ENCODE measurements at places on chromosomes 7 and 10.
A peak's percentile ranks its signal among the peaks of the same experiment; 100 is the strongest.

DNA sequence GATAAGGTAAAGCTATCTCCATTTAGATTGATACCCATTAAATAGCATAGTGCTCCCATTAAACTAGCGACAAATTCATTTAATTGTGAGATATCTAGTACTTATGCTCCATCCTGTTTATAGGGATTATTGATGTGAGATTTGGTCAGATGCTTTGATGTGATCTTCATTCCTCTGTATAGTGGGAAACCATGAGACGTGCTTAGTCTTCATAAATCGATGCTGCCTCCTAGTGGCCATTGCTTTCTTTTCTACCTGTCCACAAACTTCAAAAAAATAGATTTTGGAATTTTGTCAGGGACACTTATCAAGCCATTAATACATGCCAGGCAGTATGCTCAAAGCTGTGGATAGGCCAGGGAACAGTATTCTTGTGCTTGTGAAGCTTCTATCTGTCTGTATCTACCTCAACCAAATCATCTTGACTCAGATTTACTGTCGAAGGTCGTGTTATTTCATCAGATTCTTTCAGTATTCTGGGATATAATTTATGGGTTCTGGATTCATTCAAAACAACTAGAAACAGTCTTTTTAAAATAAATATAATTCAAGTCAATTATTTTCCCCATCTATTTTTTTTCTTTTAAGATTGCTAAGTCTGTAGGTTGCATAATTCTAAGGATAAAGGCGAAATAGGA lies 12.0 kb downstream of the LSM8 start:
- peak; percentile 84 for DNase-seq

- no peak for DNase-seq
Observed at GRCh38 chr7:73890555-73891147, 29.7 kb downstream of the TMEM270 start.

DNA sequence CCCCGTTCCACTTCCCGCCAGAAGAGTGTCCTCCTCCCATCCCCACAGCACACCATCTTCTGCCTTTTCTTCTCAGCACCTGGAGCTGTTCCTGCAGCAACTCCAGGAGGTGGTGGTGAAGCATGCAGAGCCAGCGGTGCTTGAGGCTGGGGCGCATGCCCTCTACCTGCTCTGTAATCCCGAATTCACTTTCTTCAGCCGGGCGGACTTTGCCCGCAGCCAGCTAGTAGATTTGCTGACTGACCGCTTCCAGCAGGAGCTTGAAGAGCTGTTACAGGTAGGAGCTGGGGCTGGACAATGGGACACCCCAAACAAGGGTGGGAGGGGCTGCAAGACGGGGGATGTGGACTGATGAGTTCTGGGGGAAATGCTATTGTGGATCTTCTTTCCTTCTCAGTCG lies 19.1 kb upstream of the PVRIG start:
- DNase-seq, result no peak

DNA sequence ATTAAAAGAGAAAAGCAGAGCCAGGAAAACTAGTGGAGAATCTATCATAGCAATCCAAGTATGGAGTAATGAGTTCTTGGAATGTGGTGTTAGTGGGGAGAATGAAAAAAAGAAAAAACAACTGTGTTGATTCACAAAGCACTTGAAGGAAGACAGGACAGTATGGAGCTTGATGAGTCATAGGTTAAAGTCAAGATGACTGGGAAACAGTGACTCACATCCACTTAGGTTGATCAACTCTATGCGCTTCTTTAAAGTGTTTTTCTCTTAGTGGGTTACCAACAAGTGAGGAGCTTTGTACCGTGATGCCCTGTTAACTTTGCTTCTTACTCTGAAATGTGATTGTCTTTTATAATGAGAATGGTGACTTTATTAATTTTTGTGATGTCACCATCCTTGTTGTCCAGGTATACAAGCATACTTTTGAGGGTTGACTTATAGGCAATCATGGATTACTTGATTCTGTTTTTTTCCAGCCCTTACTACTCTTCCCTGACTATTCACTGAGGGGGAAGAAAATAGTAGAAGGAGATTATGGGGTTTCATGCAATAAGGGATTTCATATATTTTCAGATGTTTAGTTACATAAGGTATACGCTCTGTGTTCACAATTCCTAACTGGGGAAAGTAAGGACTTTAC lies 32.1 kb upstream of the MDFIC start:
- peak; percentile 13 for DNase-seq

Measured in hematopoietic multipotent progenitor cell treated with erythropoietin and hydrocortisone succinate and interleukin-3 and kit ligand, for 4 days (in vitro differentiated cells).